Activated CD4-positive, alpha-beta T cell treated with anti-CD3 and anti-CD28 coated beads, Interleukin-2, amount 10 ng/mL, durations not matched to agents 7 days and 5 days (primary cell): ENCODE measurements at places on chromosomes 6 and 20. TPM values are rescaled to one million over a fixed set of nuclear protein-coding genes. Genes with fewer than 3 reads are reported as not detected.

The ULBP1 gene
- total RNA-seq = 0.55 TPM

The RIMS1 gene
- not detected for total RNA-seq

The NAPB gene
- total RNA-seq = 14.9 TPM

DNA sequence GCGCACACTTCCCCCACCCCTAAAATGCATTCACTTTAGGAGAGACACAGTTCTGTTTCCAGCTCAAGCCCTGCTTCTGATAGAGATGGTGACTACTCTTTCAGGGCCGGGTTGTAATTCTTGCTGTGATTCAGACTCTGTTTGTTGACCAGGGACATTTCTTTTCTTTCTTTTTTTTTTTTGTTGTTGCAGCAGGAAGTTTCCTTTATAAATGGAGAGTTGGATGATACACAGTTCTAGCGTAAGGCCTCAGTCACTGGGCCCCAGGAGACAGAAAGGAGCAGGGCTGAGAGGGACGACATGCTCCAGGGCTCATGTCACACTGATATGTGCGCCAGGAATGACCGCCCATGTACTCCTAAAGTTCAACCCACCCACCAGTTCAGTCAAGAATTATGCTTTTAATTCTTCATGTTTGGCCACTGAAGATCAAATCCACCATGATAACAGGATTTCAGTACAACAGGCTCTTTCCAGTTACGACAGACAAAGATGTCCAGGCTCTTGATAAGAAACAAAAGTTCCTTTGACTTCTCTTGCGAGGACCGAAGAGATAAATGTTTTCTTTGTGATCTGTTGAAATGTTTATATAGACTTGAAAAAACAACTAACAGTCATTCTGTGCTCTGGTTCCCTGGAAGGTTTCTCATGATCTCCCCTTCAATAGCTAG, 142.5 kb downstream of the CD164 start:
- DNase-seq = no peak

GRCh38 chr6:17842014-17842776, 135.5 kb upstream of the NUP153 start:
- DNase-seq = no peak

GRCh38 chr6:89007209-89008000, 44.0 kb upstream of the RNGTT start:
- no peak for DNase-seq

DNA sequence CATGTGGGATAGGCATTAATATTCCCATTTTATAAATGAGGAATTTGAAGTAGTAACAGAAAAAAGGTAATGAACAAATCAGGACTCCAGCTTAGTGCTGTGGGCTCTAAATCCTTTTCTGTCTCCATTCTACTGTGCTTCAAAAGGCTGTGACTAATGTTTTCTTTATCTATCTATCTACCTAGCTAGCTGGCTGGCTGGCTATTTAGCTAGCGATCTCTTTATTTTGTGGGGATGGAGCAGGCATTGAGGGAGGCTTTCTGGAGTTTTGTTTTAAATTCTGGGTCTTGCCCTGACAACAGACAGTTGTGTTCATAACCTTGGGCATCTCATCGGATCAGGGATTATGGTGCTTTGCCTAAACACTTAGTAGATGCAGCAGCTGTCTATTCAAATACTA, 139.2 kb downstream of the SOX4 start:
- no peak for DNase-seq
